Renal pelvis (tissue), 12 donors: ENCODE measurements at places on chromosomes 1 and 21. TPM values are rescaled to one million over a fixed set of nuclear protein-coding genes. Genes with fewer than 3 reads are reported as not detected.

MPL gene
- polyA plus RNA-seq = 0.42 TPM

FGR gene
- 1.5 TPM for polyA plus RNA-seq

GCSAML gene
- 0.58 TPM for polyA plus RNA-seq

LAMC1 gene
- 268 TPM for polyA plus RNA-seq

HSD11B1 gene
- 0.14 TPM for polyA plus RNA-seq

SOX13 gene
- 60.2 TPM for polyA plus RNA-seq

KRTAP12-2 gene
- not detected for polyA plus RNA-seq

KCNJ9 gene
- polyA plus RNA-seq = 0.09 TPM

CD5L gene
- not detected for polyA plus RNA-seq

RAP1GAP gene
- polyA plus RNA-seq = 22.5 TPM

GJA8 gene
- 0.46 TPM for polyA plus RNA-seq

SPATA1 gene
- 4.0 TPM for polyA plus RNA-seq

BGLAP gene
- 8.8 TPM for polyA plus RNA-seq

DCST2 gene
- polyA plus RNA-seq = 2.2 TPM

CENPF gene
- 78.8 TPM for polyA plus RNA-seq

RIPK4 gene
- 19.9 TPM for polyA plus RNA-seq

DRAXIN gene
- polyA plus RNA-seq = 1.3 TPM

OR2AK2 gene
- polyA plus RNA-seq = not detected

OR2T4 gene
- not detected for polyA plus RNA-seq

CFHR3 gene
- polyA plus RNA-seq = 0.09 TPM

OR2T11 gene
- 0.04 TPM for polyA plus RNA-seq

CELA2A gene
- polyA plus RNA-seq = 0.59 TPM

LCE3D gene
- not detected for polyA plus RNA-seq

CATSPER4 gene
- not detected for polyA plus RNA-seq

TMEM125 gene
- polyA plus RNA-seq = 16.6 TPM

DPT gene
- 0.07 TPM for polyA plus RNA-seq

S100A7A gene
- not detected for polyA plus RNA-seq

HSF2BP gene
- 1.7 TPM for polyA plus RNA-seq

GNG4 gene
- polyA plus RNA-seq = 4.0 TPM

VWA5B1 gene
- polyA plus RNA-seq = 1.4 TPM

TMEM52 gene
- polyA plus RNA-seq = 2.2 TPM

GPR157 gene
- 0.98 TPM for polyA plus RNA-seq

S1PR1 gene
- polyA plus RNA-seq = 17.1 TPM

GUCA2B gene
- polyA plus RNA-seq = not detected

C8B gene
- polyA plus RNA-seq = not detected

LIPI gene
- 0.65 TPM for polyA plus RNA-seq

ARHGEF16 gene
- 27.6 TPM for polyA plus RNA-seq

NUDT17 gene
- 8.0 TPM for polyA plus RNA-seq

AGO3 gene
- polyA plus RNA-seq = 14.1 TPM

NECTIN4 gene
- 4.4 TPM for polyA plus RNA-seq

MDM4 gene
- polyA plus RNA-seq = 82.2 TPM

SMG5 gene
- polyA plus RNA-seq = 70.9 TPM

PTGFRN gene
- polyA plus RNA-seq = 45.3 TPM

KIF2C gene
- 30.8 TPM for polyA plus RNA-seq
